Transverse colon (tissue), 4 donors: ENCODE measurements at places on chromosomes 5 and 9. TPM values are rescaled to one million over a fixed set of nuclear protein-coding genes. Genes with fewer than 3 reads are reported as not detected.
A peak's percentile ranks its signal among the peaks of the same experiment; 100 is the strongest.

Gene GFPT2
- total RNA-seq: 8.6 TPM

DNA sequence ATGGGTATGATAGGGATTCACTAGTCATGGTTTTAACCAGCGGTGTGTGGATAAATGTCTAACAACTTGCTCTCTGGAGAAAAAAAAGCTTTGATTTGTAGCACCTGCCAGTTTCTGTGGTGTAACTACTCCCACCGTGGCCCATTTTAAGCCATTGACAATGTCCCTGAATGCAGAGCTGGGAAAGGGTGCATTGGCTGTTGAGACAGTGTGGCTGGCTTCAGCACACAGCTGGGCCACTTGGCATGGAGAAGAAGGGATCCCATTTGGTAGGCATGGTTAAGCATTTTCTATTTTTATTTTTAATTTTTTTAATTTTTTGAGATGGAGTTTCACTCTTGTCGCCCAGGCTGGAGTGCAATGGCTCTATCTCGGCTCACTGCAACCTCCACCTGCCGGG, 31.5 kb upstream of the SYNPO start:
- peaks cover 36% of the 10 kb centered on the region for H3K4me1 ChIP-seq
- no peaks in the 10 kb centered on the region for H3K27me3 ChIP-seq
- no peak overlapping the region for H3K27ac ChIP-seq

DNA sequence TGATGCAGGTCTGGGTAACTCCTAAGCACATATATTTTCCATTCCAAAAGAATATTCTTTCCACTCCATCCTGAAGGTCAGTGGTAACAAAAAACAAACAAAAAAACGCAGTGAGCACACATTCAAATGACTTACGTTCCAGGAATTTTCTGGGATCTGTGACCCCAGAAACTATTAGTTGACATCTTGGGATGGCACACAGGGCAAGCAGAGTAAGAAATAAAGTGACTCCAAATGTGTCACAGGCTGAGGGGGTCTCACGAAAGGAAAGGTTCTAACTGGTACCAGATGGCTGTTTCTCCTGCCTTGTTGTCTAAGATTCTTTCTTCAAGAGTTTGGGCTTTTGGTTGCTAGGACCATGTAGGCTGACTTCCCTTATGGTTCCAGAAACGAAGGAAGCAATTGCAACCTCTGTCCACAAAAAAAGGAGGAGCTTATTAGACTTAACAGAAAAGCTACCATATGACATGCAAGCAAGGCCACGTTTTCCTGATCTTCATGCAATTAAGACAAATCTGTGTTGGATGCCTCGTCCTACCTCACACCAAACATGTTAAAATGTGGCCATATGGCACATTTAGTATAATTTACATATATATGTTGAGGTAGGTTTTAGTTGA, 32.7 kb downstream of the PTGS1 start:
- no peaks in the 10 kb centered on the region for H3K4me1 ChIP-seq
- no peaks in the 10 kb centered on the region for H3K27me3 ChIP-seq
- H3K36me3 ChIP-seq: no peaks in the 10 kb centered on the region
- no peak overlapping the region for H3K4me3 ChIP-seq
- no peak for DNase-seq

GRCh38 chr5:172769616-172770373, 1.2 kb downstream of the DUSP1 start:
- H3K27me3 ChIP-seq: no peaks in the 10 kb centered on the region
- peak overlapping the region; percentile 98 for H3K4me3 ChIP-seq
- DNase-seq: peak; percentile 46
- H3K27ac ChIP-seq: peak overlapping the region; percentile 100
- H3K4me1 ChIP-seq: peaks cover 54% of the 10 kb centered on the region

- DNase-seq: no peak
- H3K36me3 ChIP-seq: no peaks in the 10 kb centered on the region
- H3K4me1 ChIP-seq: peaks cover 2% of the 10 kb centered on the region
- H3K27ac ChIP-seq: no peak overlapping the region
- H3K27me3 ChIP-seq: no peaks in the 10 kb centered on the region
Observed at GRCh38 chr5:40227366-40227765, 452.3 kb upstream of the PTGER4 start.

- H3K4me3 ChIP-seq: no peak overlapping the region
- H3K27ac ChIP-seq: peak overlapping the region; percentile 29
- H3K4me1 ChIP-seq: peaks cover 26% of the 10 kb centered on the region
- no peaks in the 10 kb centered on the region for H3K36me3 ChIP-seq
Observed at GRCh38 chr9:114176624-114177291, 21.4 kb downstream of the COL27A1 start.

DNA sequence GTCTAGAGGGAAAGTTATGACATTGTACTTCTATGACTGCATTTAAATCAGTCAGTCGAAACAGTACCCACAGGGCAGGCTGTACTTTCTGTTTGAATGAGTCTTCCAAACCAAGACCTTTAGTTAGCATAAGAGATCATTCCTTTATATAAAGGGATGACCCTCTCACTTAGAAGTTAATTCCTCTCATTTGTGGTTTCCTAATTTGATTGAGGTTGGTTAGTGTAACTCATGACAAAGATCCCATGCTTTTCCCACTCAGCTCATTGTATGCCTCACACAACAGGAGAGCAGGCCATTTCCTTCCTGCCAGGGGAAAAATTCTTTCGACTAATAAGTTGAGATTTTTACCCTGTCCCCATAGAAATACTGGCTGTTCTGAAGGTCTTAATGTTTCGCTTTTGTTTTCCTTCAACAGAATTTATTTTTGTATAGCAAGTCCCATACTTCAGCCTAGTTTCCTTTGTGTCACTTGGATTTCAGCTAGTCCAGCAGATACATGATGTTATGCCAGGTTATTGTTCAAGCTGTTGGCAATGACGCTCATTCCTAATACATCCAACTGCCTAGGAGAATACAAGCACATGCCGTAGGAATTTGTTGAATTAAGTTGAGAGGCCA, 500.7 kb downstream of the SPATA31D1 start:
- no peak for DNase-seq
- no peak overlapping the region for H3K27ac ChIP-seq
- H3K27me3 ChIP-seq: no peaks in the 10 kb centered on the region
- H3K4me3 ChIP-seq: no peak overlapping the region
- H3K4me1 ChIP-seq: peaks cover 12% of the 10 kb centered on the region

GRCh38 chr5:35457912-35458823, 159.5 kb upstream of the SPEF2 start:
- H3K27me3 ChIP-seq: no peaks in the 10 kb centered on the region
- H3K27ac ChIP-seq: no peak overlapping the region
- DNase-seq: no peak
- H3K4me1 ChIP-seq: no peaks in the 10 kb centered on the region
- H3K36me3 ChIP-seq: no peaks in the 10 kb centered on the region
- no peak overlapping the region for H3K4me3 ChIP-seq

DNA sequence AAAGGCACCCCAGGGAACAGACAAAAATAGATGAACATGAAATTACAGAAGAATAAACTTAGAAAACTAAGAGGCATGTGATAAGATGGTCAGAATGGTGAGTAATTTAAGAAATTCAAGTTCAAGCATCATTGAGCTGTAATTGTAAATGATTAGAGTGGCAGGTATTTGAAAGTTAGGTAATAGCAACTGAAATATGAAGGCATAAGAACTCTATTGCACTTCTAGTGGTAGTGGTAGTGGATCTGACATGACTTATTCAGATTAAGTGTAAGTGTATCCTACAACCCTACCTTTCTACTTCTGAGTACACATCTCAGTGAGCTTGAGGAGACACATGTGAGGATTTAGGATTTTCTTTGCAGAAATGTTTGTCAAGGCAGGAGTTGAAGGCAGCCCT, 192.9 kb upstream of the RIOK2 start:
- no peak overlapping the region for H3K4me3 ChIP-seq
- H3K27ac ChIP-seq: no peak overlapping the region
- no peaks in the 10 kb centered on the region for H3K27me3 ChIP-seq

DNA sequence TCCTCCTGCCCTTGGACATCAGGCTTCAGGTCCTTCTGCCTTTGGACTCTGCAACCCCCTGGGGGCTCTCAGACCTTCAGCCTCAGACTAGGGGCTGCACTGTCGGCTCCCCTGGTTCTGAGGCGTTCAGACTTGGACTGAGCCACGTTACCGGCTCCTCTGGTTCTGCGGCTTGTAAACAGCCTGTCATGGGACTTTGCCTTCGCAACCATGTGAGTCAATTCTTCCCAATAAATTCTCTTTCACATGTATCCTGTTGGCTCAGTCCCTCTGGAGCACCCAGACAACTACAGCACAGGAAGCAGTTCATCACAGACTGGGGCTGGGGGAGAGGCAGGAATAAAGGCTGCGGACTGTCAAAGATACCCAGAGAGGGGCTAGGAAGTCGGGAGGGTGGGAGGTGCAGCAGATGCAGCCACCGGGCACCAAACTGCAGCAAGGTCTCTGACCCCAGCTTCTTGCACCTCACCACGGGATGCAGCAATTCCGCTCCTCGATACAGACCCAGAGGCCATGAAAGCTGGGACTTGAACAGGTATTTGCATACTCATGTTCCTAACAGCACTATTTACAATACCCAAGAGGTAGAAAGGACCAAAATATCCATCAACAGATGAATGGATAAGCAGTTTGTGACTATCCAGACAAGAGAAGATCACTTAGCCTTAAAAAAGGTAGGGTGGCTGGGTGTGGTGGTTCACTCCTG, 100.8 kb downstream of the COL23A1 start:
- H3K27me3 ChIP-seq: no peaks in the 10 kb centered on the region
- H3K4me3 ChIP-seq: no peak overlapping the region
- H3K4me1 ChIP-seq: no peaks in the 10 kb centered on the region
- no peak for DNase-seq
- no peak overlapping the region for H3K27ac ChIP-seq
- no peaks in the 10 kb centered on the region for H3K36me3 ChIP-seq

GRCh38 chr5:144328494-144328893, 157.8 kb downstream of the KCTD16 start:
- H3K36me3 ChIP-seq: no peaks in the 10 kb centered on the region
- H3K4me3 ChIP-seq: no peak overlapping the region
- no peaks in the 10 kb centered on the region for H3K27me3 ChIP-seq
- no peak overlapping the region for H3K27ac ChIP-seq
- DNase-seq: no peak
- H3K4me1 ChIP-seq: no peaks in the 10 kb centered on the region
